Hematopoietic multipotent progenitor cell treated with erythropoietin and hydrocortisone succinate and interleukin-3 and kit ligand, for 15 days (in vitro differentiated cells): ENCODE measurements at places on chromosomes 4 and X.

GRCh38 chr4:42350611-42351182 lies 46.6 kb upstream of the SHISA3 start:
- no peak for DNase-seq

GRCh38 chr4:127708985-127709384 lies 21.2 kb upstream of the SLC25A31 start:
- DNase-seq = no peak

DNA sequence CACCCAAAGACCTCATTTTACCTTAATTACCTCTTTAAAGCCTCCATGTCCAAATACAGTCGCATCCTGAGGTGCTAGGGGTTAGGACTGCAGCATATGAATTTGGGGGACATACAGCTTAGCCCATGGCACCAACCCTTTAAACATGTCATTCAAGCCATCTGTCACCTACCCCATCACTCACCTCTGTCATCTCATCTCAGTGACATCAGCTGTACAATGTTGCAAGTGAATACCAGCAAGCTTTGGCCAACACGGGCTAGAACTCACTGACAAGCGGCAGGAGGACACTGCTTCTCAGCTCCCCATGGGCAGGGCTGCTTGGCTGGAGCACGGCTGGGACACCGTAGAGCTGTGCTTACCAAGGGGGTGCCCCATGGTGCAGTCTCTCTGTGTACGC lies 107.5 kb downstream of the STK32B start:
- DNase-seq = no peak

GRCh38 chr4:71685975-71686374 lies 97.9 kb downstream of the GC start:
- DNase-seq = no peak

- DNase-seq = no peak
Observed at GRCh38 chrX:30949554-30949953, 60.5 kb upstream of the TAB3 start.

DNA sequence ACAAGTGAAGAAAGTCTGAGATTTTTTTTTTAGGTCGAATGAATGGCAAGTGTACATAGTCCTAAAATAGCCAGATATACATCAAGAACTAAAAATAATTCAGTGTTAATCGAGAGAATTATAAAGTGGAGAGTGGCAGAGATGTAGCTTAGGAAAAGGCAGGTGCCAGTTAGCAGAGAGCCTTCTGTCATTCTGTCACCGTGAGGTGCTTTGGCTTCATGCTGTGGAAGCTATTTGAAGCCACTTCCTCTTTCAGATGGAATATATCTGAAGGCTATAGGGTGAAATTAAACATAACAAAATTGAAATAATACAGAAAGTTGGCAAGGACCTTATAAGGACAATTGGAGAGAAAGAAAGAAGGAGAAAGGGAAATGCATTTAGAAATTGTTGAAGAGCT lies 756.3 kb downstream of the CCSER1 start:
- no peak for DNase-seq

DNA sequence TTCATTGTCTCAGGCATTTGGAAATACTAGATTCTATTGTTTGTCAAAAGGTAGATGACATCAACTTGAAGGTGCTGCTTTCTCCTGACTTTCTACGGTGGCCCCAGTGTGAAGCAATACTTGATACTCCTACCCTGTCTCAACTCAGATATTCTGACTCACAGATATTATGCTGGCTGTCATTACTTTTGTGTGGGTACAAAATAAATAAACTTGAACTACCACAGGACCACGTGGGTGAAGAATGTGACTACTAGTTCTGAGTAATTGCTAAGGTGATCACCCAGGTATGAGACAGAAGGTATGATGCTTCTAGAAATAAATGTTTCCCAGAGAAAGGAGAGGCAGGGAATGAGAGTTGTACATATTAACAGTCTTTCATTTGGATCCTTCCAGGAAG lies 275.3 kb upstream of the SPOCK3 start:
- no peak for DNase-seq
